ENCODE measurements at places on chromosomes 5 and 9.
A peak's percentile ranks its signal among the peaks of the same experiment; 100 is the strongest.

DNA sequence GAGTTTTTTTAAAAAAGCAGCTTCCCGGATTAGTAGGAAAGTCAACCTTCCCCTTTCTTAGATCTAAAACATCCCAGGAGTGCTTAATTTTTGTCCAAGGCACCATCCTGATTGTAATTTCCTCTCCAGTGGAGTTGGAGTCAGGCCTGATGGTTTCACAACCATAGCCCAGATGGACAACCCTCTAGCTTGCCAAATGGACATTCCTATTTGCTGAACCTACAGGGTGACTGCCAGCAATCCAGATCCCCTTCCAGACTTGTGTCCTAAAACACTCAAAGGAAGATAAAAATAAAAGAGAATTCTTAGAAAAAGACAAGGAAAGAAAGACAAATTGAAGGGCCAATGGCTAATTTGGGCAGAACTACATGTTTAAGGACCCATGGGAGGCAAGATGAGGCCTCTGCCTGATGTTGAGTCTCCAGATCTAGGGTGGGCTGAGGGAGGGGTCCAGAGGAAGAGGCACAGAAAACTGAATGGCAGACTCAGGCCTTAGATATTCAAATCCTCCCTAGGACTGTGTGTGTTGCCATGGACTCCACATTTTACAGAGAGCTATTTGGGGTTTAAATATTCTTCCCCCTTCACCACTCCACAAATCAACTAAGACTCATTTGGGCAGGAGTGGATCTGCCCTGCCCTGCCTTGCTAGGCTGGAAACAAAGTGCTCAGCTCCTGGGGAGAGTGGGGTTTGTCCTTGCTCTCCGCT, 38.5 kb upstream of the SLC44A1 start:
- peak; percentile 46 for DNase-seq

DNA sequence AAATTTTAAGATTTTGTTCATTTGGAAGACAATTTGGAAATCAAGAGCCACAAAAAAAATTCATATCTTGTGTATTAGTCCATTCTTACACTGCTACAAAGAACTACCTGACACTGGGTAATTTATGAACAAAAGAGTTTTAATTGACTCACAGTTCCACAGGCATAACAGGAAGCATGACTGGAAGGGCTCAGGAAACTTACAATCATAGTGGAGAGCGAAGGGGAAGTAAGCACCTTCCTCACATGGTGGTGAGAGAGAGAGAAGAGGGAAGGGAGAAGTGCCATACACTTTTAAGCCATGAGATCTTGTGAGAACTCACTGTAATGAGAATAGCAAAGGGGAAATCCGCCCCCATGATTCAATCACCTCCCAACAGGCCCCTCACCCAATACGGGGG, 274.4 kb downstream of the KCNN2 start:
- DNase-seq: no peak

DNA sequence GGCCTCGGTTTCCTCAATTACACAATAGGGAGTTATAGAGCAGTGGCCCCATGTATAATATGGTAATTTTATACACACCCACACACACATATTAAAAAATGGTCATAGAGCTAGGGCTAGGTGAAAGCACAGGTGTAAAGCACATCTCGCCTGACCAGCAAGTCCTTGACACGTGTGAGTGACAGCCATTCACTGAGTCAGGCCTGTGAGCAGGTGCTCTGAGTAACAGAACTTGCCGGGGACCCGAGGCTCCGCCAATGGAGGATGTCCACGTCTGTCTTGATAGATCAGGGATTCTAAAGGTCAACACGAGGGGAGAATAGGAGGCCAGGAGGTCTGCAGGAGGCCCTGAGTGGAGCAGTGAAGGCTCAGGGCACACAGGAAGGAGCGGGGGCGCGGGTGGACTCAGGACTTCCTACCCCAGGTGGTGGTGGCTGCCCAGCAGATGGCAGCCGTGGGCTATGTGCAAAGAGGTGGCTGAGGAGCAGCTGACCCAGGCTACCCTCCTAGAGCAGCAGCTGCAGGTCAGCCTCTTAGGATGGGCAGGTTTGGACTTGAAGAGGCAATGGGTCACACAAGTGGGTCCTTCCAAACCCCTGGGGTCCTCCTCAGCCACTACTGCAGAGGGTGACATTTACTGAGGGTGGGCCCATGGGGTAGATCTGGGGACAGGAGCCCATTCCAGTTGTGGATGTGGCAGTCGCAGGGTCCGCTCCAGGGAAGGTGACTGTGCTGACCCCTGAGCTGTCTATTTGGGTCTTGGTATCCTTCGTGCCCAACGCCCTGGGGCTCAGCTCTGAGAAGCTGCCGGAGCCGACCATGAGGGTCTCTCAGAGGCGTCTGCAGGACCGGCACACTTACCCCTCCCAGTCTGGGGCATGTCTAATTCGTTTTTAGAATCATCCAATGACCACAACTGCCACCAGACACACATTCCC, 45.9 kb downstream of the PRRT1B start:
- peak; percentile 44 for DNase-seq

DNA sequence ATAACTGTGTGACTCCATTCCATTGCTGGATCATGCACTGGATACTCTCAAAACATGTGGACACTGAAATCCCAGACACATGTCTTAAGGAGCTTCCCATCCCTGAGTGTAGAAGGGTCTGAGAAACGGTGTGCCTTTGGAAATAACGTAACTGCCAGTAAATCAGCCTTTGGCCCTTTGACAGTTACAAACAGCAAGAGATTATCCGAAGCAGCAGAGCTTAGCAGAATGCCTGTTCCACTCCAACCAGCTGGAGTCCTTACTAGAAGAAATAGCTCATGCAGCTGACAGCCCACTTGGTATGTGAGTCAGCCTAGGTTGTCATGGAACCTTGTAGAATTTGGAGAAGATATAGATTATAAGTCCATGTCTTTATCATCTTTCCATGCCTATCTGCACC, 7.0 kb downstream of the TMEM252 start:
- no peak for DNase-seq

GRCh38 chr9:137228506-137228967, 1.2 kb downstream of the RNF224 start:
- no peak for DNase-seq

- DNase-seq: no peak
Measured at GRCh38 chr5:8561854-8562253, 692.9 kb downstream of the MTRR start.

GRCh38 chr5:142095035-142095434, 13.5 kb upstream of the NDFIP1 start:
- DNase-seq: no peak

GRCh38 chr9:135890190-135891026, 16.9 kb downstream of the CAMSAP1 start:
- DNase-seq: no peak

DNA sequence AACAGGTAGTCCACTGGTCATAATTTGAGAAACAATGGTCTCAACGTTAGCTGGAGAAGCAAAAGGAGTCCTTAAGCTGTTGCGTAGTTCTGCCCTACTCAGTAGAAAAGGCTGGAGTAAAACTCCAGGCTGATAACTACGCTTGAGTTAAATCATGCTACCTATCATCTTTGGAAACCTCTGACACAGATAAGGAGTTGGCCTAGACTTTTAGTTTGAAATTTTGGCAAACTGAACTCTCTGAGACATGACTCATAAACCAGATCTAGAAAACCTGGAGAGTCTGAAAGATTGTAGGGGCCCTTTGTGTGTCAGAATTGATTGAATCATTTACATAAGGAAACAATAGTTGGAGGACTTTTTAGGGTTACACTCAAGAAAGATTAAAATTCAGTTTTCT, 26.3 kb downstream of the NMUR2 start:
- no peak for DNase-seq

GRCh38 chr5:2700876-2701275, 50.6 kb downstream of the IRX2 start:
- DNase-seq: no peak

- DNase-seq: no peak
Measured at GRCh38 chr9:70492319-70492777, 77.9 kb upstream of the KLF9 start.

- no peak for DNase-seq
Measured at GRCh38 chr9:35557320-35557719, 47.7 kb upstream of the TESK1 start.

GRCh38 chr5:55638051-55638450, 74.1 kb downstream of the SLC38A9 start:
- no peak for DNase-seq

DNA sequence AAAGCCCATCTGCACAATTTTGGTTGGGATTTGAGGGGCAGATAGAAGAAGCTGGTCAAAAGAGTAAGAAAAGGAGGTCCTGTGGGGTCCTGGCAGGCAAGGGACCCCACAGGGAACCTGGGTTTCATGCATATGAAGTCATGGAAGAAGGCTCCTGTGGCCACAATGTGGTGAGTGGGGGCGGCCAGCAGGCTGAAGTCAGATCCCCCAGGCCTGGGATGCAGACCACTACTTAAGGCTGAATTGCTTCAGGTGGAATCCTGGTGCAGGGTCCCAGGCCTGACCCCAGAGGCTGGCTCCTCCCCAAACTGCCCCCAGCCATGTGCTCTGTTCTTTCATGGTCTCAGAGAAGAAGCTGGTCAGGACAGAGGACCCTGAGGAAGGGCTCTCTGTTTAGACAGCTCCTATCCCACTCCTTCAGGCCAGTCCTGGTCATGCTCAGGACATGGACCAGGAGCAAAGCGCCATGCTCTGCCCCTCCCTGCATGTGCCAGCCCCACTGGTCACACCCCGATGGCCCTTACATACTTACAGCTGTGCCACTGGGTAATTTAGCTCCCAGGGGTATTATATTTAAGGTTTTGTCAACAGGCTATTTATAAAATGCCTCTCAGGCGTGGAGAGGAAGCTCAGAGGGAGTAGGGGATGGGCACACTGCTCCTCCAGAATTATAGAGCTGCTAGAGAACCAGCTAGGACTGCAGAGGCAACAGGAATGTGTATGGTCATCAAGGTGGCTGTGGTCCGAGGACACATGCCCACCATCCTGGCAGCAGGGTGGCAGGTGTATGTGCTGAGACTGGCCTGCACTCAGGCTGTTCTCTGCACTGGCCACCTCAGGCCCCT, 33.4 kb downstream of the C5orf15 start:
- DNase-seq: no peak

DNA sequence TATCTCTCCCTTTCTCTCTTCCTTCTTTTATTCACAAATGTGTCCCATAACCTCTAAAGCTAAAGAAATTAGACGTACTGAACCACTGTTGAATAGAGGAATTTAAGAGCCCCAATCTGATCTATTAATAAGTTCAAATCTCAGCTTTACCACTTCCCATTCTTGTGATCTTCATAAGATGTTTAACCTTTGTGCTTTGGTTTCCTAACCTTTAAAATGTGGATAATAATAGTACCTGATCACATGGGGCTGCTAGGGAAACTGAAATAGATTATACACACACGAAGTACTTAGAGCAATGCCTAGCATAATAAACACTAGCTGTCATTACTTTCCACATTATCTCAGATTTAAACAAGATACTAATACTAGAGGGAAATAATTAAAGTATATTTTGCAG, 324.3 kb upstream of the SEMA6A start:
- DNase-seq: no peak

- no peak for DNase-seq
Measured at GRCh38 chr5:14090755-14091154, 52.4 kb upstream of the TRIO start.

DNA sequence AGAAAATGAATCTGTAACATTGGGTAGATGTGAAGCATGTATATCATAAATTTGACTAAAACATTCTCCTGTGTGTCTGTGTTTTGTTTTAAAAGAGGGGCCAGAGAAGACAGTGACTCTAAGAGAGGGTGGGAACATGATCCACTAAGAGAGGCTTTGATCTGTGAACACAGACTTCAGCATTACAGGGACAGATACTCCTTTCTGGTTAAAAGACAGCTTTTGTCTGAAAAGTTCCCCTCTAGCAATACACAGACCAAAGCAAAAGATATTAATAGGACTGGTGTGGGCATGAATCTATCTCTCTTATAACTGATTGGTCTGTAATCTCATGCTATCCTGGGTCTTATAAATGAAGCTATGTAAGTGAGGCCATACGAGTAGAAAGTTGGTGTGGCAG, 150.9 kb downstream of the NUDT12 start:
- DNase-seq: no peak

DNA sequence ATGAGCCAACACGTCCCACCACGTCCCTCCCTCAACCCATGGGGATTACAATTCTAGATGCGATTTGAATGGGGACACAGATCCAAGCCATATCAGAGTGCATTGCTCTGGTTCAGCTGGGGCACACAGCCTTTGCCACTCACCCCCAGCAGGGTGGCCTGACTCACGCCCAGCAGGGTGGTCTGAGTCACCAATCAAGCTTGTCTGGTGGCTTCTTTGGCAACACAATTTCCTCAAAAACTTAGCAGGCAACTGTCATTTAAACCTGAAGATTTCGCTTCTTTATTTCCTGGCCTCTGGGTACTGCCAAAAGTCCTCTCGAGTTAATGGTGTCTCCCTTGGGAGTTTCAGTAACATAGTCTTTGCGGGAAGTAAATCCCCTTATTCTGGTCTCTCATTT, 16.3 kb upstream of the SEMA5A start:
- no peak for DNase-seq

- no peak for DNase-seq
Measured at GRCh38 chr5:4205398-4205797, 609.8 kb downstream of the IRX1 start.

DNA sequence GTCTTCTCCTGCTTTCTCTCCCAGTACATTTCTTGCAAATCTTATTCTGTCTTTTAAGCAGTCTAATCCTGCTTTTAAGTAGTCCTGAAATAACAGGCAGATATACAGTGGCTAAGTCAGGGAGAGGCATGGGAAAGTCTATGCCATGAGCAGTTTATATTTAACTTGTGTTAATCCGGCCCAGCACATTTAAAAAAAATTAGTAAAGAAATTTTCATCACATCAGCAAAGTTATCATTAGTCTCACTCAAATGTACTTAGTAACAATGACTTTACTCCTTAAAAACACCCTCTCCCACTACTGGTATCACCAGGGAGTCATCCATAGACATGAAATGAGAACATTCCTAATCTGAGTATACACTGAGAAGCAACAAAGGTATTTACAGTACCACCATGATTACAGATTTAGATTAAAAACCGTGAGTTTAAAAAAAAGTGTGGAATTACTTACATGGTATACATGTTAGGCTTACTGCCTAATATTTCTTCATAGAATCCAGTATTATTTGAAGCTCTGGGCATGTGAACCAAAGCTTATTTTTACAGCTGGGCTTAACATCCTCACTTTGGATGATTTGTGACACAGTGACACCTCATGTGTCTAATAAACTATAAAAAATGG, 75.9 kb upstream of the DAB2 start:
- DNase-seq: no peak

DNA sequence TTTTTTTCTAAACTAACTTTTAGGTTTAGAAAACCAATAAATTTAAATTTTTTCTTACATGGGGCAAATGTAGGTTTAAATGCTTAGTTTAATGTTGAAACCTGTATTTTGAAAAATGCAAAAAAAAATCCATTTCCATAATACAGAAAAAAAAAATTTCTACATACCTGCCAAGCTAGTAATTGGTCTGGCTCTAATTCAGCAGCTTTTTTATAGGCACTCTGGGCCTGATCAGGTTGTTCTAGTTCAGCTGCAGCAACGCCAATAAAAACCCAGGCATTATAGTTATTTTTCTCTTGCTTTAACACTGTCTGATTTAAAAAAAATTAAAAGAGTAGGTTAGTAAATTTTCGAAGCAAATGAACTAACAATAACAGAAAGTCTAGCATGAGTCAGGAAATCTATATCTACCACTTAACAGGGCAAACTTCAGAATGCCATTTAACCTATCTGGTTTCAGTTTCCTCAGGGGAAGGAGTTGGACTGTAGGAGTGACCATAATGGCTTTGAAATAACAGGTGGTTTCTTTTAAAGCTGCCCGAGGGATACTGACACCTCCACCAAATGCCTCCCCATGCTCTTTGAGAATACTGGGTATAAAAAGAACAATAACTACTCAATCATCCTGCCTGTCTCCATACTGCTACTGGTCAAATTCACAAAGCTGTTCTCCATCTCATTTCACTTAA, 11.6 kb downstream of the SKIC3 start:
- DNase-seq: no peak
